Activated naive CD8-positive, alpha-beta T cell treated with anti-CD3 and anti-CD28 coated beads, Interleukin-2, amount 50 U/mL, for 24 hours (primary cell): ENCODE measurements at places on chromosomes 7 and 10.
A peak's percentile ranks its signal among the peaks of the same experiment; 100 is the strongest.

GRCh38 chr7:99272476-99273045 lies at the start of gene MYH16:
Gene MYH16 (plus strand): TSS chr7:99272839.
- no peak for DNase-seq

GRCh38 chr7:30276203-30276900 lies 8.0 kb upstream of the ZNRF2 start:
- DNase-seq: peak; percentile 43

DNA sequence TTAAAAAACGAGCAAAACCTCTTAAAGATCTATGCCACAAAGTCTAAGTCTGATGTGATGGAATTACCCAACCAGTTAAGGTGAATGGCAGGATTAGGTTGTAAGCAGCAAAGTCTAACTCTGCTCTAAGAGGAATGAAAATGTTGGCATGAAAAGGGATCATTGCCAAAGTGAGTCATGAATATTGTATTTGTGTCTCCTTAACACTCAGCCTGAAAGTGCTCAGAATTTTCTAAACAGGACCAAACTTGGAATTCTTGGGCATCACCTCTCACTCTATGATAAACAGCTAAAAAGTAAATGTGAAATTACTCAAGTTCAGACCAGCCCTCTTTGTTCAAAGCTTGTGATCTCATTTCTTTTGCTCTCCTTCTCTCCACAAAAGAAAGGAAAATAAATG lies 27.0 kb downstream of the PPP1R3A start:
- DNase-seq: no peak

GRCh38 chr7:31476941-31477677 lies 36.8 kb upstream of the ITPRID1 start:
- DNase-seq: no peak

GRCh38 chr7:422191-422885 lies 97.3 kb downstream of the PDGFA start:
- no peak for DNase-seq

- DNase-seq: no peak
Measured at GRCh38 chr7:29620556-29620930, 56.9 kb downstream of the PRR15 start.

DNA sequence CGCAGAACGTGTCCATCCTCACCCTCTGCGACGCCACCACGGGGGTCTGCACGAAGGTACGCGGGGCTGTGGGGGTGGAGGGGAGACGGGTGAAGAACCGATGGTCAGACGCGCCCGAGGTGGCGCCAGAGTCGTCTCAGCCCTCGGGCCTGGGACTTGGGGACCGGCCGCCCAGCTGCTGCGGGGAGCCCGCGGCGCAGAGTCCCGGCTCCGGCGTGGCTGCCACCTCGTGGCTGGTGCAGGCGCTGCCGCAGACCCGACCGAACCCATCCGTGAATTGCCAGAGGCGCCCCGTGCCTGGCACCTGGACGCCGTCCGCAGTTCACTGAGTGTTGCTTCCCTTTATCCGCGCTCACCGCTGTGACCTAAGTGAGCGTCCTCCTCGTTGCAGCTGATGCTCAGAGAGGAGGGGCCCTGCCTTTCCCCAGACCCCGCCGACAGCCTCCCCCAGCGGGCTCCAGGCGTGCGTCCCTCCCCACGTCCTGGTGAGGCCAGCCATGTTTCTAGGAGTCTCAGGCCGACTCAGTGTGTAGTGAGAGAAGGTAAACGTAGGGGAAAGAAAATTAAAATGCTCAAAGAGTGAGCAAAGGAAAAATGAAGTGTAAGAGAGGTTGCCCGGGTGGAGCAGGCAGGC lies 208.7 kb downstream of the PAXIP1 start:
- DNase-seq: peak; percentile 15

DNA sequence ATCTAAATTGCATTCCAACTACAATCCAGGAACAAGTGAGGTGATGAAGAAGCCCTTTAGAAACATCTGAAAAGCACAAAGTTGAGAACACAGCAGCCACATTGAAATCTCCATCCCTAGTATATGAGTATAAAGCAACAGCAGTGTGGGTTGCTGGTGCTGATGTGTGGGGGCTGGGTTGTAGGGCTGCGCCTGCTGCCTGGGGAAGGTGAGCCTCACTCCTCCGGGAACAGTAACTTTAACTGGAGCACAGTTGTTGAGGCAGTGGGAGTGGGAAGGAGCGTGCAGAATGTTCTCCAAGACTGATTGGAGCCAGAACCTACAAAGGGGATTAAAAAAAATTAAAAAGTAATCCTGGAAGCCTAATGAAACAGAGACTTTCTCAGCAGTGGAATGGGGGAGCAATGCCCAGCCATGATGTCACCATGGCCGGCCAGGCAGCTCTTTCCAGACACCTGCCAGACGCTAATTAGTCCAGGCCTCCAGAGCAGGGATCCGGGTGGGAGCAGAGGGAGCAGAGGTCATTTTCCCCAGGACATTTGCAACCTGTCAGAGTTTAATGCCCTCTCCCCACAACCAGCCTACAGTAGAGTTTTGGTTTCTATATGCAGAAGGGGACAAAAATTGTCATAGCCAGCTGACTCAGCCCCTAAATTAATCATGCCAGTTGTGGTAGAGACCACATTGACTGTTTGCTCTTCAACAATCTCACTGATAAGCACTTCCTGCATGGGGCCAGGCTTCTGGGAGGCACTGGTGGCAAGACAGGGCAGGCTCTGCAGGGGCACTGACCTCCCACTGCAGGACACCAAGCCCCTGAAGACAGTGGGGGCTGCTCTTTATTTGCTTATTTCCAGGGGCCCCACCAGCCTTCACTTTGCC lies 133.0 kb upstream of the ZNF32 start:
- DNase-seq: peak; percentile 54

GRCh38 chr7:27697861-27698430 lies 35.3 kb upstream of the HIBADH start:
- no peak for DNase-seq

DNA sequence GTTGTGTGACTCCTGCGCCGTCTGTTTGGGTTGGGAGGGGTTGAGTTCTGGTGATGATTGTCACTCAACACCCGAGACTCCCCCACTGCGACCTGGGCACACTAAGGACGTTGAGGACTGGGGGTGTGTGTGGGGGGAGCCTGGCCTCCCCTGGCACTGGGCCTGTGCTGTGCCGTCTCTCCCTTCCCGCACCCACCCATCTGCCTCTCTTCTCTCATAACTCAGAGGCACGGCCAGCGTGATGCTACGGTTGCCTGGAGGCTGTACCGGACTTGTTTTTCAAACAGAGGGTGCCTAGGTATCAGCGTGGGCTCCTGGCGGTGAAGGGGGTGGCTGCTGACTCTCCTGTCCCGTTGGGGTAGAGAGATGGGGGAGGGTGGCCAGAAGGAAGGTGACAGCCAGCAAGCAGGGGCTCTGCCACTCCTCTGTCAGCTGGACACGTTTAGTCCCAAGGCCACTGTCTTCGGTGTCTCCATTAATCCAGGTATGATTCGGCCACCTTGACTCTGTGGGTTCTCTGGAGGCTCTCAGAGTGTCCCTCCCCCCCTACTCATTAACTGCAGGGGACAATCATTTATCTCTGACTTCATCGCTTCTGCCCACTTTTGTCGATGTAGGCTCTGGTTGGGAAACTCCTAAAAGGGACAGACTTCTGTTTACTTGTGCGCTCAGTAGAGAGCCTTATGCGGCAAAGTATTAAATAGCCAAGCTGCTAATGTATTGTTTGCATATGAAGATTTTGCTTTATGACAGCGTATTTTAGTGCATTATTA lies 56.5 kb upstream of the PFKFB3 start:
- no peak for DNase-seq

DNA sequence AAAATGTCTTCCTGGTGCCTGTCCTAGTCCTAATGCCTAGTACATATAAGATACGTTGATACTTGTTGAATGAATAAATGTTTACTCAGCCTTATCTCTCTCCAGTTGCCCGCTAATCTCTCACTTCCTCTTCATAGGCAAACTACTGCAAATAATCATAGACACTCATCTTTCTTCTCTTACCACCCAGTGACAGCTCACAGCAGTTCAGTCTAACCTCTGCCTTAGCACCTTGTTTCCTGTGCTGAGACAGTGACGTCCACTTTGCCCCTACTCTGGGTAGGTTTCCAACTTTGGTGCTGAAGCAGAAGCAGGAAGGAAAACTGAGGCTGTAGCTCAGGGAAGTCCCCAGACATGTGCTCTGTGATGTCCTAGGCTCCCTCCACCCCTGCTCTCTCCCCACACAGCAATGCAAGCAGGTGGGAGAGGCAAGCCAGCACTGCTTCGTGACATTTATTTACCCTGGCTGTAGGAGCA lies 45.5 kb upstream of the RHOBTB1 start:
- DNase-seq: peak; percentile 5

DNA sequence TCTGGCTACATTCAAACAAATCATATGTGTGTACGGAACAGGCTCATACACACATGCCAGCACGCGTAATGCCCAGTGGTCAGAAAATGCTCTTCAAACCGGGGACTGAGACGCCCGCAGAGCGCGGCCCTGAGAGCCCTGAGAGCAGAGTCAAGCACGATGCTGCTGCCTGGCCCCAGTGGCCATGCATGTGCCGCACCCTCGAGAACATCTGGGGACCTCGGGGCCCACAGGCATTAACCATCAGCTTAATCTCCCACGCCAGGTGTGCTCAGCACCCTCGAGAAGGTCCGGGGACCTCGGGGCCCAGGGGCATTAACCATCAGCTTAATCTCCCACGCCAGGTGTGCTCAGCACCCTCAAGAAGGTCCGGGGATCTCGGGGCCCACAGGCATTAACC lies 163.1 kb downstream of the PTPRN2 start:
- no peak for DNase-seq

DNA sequence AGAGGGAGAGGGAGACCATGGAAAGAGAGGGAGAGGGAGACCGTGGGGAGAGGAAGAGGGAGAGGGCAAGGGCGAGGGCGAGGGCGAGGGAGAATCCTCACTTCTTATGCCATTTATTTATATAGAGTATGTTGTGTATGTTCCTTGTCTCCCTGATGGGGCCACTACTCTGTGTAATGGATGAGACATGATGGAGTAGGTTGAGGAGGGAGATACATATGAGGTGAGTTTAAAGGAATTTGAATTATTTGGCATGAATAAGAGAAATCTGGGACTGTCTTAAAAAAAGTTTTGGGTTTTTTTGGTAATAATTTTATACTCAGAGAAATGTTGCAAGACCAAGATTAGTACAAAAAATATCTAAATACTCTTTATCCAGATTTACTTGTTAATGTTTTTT lies 20.1 kb downstream of the CCSER2 start:
- no peak for DNase-seq

- peak; percentile 29 for DNase-seq
Measured at GRCh38 chr10:93379731-93380575, 102.2 kb downstream of the MYOF start.

- DNase-seq: no peak
Measured at GRCh38 chr10:120666308-120666707, 184.9 kb upstream of the WDR11 start.

DNA sequence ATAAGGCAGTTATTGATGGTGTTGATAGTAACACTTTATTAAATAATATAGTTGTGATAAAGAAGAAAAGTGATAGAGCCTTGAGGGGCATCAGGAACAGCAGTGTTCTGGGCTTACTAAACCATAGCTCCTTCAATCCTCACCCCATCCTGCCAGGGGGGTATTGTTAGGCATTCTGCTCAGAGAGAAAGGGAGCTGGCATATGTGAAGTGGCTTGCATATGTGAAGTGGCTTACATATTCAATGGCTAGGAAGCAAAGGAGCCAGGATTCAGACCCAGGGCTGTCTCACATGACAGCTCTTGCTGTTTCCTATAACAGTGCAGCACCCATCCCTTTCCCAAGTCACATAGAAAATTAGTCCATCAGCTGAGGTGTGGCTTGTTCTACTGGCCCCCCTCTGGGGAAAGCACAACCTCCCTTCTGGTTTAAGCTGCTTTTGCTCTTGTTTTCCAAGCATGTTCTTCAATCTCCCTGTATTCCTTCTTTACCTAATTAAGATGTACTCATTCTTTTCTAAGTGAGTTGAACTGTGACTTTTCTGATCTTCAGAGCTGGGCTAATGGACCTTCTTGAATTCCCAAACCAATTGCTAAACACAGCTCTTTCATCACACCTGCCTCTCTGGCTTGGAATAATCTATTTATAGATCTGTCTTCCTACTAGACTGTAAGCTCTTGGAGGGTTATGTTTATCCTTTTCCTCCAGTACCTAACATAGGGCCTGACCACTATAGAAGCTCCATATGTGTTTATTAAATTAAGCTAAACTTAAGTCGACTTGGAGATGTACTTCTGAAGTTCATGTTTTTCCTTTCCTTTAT lies 108.7 kb upstream of the GLI3 start:
- DNase-seq: no peak

GRCh38 chr10:60343254-60343653 lies 46.4 kb downstream of the ANK3 start:
- no peak for DNase-seq
